Tibial nerve (tissue), 4 donors: ENCODE measurements at places on chromosomes 2 and 18.
A peak's percentile ranks its signal among the peaks of the same experiment; 100 is the strongest.

GRCh38 chr2:207640661-207641060, 15.5 kb upstream of the METTL21A start:
- DNase-seq: no peak

DNA sequence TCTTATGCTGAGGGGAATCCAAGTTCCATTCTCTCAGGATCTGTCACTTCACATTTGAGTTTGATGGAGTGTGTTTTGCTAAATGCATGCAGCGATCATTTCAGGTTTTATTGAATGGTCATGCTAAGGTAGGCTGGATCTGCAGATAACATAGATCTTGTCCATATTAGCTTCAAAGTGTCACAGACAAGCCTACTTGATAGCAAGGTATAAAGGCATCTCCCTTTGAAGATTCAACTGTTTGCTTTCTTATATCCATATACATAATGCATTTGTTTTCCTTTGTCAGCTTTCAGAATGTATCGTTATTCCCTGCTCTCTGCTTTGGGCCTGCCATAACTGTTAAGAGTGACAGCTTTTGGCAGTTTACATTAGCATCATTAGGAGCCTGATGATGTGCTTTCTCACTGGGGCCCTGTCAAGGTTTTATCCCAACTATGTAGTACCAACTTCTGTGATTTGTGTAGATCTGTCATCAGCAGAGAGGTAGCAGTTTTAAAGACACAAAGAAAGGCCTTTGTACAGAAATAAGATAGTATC, 604.3 kb upstream of the CDH7 start:
- DNase-seq: no peak

DNA sequence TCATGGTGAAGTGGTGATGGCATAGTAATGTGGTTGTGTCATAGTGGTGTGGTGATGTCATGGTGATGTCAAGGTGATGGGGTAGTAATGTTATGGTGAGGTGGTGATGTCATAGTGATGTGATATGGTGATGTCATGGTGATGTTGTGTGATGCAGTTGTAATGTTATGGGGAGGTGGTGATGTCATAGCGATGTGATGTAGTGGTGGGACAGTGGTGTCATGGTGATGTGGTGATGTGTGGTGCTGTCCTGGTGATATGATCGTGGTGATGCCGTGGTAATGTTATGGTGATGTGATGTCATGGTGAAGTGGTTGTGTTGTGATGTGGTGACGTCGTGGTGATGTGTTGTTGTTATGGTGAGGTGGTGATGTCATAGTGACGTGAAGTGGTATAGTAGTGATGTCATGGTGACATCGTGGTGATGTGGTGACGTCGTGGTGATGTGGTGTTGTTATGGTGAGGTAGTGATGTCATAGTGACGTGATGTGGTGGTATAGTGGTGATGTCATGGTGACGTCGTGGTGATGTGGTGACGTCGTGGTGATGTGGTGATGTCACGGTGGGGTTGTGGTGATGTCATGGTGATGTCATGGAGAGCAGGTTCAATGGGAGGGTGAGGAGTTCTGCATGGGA, 242.7 kb upstream of the MYT1L start:
- DNase-seq: no peak

DNA sequence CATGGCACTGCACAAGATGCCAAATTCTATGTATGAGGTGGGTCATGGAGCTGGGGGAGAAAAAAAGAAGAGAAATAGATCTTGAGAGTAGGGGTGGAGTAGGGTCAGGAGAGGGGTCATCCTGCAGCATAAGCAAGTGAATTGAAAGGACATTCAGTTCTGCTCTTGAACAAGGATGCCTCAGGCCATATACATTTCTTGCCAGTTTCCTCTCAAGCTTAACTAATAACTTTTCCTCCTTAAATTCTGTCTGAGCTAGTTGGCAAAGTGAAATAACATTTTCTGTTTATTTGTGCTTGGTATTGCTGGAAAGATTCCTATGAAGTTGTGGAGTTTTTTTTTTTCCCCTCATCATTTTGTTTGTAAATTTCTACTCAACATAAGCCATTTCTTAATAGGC, 99.0 kb upstream of the LTBP1 start:
- DNase-seq: no peak

- DNase-seq: no peak
Observed at GRCh38 chr2:98891591-98891990, 44.4 kb downstream of the CRACDL start.

GRCh38 chr2:23157812-23158211, 227.2 kb upstream of the KLHL29 start:
- no peak for DNase-seq

GRCh38 chr18:44793194-44793593, 112.5 kb downstream of the SETBP1 start:
- no peak for DNase-seq

GRCh38 chr2:215002500-215002899, 135.9 kb downstream of the ABCA12 start:
- no peak for DNase-seq

- DNase-seq: no peak
Observed at GRCh38 chr2:52356556-52356955, 1324.6 kb upstream of the NRXN1 start.

DNA sequence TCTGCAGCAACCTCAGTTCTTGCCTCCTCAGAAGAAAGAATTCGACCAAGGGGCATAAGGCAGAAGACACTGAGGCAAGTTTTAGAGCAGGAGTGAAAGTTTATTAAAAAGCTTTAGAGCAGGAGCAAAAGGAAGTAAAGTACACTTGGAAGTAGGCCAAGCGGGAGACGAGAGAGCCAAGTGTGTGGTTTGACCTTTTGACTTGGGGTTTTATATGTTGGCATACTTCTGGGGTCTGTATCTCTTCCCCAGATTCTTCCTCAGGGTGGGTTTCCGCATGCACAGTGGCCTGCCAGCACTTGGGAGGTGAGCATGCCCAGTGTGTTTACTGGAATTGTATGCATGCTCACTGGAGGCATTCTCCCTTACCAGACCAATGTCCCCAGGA, 59.3 kb upstream of the ANKRD44 start:
- DNase-seq: no peak

- DNase-seq: no peak
Observed at GRCh38 chr18:40985436-40985835, 969.6 kb upstream of the PIK3C3 start.

DNA sequence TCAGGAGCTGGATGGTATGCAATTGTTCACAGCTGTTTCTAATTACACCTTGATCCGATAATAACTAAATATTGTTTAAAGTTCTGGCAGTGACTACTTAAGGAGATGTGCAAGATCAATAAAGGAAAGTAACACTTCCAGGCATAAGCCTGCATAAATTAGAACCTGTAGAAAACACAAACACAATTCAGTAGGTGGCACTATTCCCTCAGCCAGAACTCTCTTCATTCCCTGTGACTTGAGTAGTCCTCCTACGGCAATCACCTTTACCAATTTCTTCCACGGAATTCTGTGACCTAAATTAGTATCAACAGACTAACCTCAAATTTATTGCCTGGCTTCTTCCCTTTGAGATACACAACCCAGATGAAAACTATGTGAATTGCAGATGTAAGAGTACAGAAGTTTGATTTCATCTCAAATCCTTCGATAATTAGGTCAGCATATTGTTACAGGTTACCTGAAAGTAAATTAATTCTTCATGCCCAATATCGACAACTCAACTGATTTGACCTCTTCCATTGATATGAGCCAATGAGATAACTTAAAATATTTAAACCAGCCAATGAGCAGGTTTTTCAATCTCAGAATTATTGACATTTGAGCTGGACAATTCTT, 137.8 kb downstream of the PID1 start:
- DNase-seq: peak; percentile 23

GRCh38 chr18:7946734-7947377, 379.7 kb downstream of the PTPRM start:
- DNase-seq: no peak

DNA sequence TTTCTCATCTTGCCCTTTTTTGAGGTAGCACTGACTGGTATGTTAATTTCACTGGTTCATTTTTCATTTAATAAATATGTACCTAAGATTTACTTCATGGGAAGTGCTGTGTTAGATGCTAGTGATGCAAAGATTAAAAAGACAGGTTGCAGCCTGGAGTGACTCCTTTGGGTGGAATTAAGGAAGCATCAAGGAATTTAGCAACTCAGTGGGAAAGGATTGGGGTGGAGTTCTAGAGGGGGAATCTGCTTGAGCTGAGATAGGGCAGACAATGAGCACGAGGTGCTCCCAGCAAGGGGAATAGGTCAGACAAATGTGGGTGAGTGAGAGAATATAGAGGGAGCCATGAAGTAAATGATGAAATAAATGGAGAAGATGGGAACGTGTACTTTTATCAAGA, 57.0 kb downstream of the LYPD6 start:
- no peak for DNase-seq

GRCh38 chr2:84881581-84882413, 913 bp upstream of the TRABD2A start:
- DNase-seq: peak; percentile 67

DNA sequence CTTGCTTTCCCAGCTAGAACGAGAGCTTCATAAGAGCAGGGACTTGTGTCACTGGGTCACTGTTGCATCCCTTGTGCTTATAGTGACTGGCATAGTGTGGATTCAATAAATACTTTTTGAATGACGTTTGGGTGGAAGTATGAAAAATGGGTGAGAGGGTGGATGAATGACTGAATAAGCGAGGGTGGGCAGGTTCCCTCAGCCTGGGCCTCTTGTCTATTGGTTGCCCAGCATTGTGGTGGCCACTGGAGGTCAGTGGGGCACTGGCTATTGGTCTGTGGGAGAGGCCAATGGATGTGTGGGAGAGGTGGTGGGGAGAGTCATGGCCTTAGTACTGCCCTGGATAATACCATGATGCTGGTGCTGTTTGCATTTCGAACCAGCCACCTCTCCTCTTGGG, 93.8 kb upstream of the SKOR2 start:
- no peak for DNase-seq

GRCh38 chr2:124647663-124648062, 622.6 kb downstream of the CNTNAP5 start:
- no peak for DNase-seq

DNA sequence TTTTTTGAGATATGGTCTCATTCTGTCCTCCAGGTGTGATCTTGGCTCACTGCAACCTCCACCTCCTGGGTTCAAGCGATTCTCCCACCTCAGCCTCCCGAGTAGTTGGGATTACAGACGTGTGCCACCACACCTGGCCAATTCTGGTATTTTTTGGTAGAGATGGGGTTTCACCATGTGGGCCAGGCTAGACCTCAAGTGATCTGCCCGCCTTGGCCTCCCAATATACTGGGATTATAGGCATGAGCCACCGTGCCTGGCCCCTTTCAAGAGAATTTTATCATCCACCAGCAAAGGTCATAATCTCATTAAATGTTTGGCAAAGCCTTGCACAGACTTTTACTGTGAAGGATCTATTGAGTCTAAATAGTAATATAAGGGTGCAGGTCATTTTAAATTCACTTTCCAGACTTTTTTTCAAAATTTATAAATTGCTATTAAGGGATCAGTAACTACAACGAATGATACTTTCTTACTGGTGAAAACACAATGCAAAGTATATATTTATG, 2.5 kb downstream of the HADHA start:
- no peak for DNase-seq

- DNase-seq: no peak
Observed at GRCh38 chr2:127611076-127611925, 34.7 kb upstream of the GPR17 start.

- DNase-seq: no peak
Observed at GRCh38 chr2:196468394-196468793, 171.1 kb upstream of the CCDC150 start.

DNA sequence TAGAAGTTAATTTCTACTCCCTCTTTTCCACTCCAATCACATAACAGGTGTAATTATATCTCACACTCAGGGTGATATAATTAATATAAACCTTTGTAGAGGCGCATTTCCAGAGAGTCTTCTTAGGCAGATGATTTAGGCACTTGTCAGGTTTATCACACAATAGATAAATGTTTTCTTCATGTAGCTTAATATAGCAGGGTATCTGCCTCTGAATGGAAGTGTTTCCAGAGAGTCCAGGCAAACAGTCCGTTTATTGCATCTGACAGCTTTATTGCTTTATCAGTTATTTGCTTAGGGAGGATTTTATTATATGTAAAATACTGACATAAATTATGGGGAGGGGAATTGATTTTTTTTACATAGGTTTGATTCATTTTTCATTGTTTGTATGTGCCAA, 766.3 kb downstream of the SLC4A3 start:
- no peak for DNase-seq

DNA sequence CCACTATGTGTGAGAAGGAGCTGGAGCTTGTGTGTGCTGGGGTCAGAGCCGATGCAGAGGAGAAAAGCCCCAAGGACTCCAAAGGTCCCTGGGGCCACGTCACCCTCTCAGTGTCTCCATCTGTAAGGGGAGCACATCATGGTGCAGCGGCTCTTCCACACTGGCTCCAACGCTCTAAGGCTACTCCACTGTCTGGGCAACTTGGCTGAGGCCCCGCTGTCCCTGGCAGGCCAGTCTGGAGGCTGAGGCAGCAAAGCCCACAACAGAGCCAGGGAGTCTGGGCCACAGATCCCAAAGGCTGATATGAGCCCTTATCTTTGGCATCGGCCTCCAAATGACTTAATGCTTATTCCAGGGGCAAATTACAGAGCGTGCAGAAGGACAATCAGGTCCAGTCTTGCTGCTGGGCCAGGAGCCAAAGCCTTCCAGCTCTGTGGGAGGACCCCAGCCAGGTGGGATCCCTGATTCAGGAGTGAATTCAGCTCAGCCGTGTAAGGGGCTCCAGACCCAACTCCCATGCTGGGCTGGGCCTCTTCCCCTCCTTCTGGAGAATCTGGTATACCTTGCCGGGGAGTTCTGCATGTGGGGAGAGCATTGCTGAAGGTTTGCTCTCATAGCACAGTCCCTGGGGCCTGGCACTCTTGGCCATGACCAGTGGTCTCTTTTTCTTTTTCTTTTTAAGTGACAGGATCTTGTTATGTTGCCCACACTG, 1.8 kb upstream of the DUSP2 start:
- no peak for DNase-seq

DNA sequence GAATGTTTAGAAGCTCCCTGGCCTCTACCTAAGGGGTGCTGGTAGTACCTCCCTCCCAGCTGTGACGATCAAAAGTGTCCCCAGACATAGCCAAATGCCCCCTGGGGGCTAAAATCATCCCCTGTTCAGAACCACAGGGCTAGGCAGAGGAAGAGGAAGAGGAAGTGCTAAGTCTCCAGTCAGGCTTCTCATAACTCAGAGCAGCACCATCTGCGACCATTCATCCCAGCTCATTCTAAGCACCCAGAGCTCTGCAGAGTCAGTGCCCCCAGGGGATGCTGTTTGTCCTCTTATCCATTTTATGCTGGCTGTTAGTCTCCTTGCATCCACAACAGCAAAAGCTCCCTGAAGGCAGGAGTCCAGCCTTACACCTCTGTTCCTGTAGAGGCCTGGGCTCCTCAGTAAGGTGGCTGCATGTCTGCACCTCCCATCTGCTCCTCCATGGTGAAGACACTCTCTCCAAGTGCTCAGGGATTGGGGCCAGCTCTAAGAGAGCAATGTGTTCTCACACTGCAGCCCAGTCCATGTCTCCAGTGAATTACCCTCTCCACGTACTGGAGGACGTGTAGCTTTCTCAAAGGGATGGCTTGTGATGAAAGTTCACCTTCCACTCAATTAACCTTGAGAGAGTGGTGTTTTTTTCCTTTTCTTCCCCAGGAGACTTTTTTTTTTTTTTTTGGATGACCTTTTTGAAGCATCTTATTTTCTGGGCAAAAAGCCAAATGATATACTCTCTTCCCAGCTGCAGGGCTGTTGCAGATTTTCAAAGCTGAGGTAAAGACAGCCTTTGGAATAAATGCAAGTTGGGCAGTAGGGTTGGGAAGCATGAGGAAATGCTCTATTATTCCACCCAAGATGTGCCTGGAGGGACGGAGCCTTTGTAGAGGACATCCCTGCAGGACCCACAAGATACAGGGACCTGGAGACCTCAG, 158.9 kb upstream of the SLC14A2 start:
- DNase-seq: peak; percentile 28
